Vagina (tissue), 2 donors: ENCODE measurements at places on chromosomes 4 and X.

GRCh38 chrX:109374262-109374960 lies 107.5 kb downstream of the GUCY2F start:
- no peak for DNase-seq

- DNase-seq, result no peak
These were observed 85.4 kb downstream of the PPEF1 start for GRCh38 chrX:18792828-18793227.

GRCh38 chrX:111013778-111014455 lies 82.1 kb upstream of the PAK3 start:
- DNase-seq, result no peak

DNA sequence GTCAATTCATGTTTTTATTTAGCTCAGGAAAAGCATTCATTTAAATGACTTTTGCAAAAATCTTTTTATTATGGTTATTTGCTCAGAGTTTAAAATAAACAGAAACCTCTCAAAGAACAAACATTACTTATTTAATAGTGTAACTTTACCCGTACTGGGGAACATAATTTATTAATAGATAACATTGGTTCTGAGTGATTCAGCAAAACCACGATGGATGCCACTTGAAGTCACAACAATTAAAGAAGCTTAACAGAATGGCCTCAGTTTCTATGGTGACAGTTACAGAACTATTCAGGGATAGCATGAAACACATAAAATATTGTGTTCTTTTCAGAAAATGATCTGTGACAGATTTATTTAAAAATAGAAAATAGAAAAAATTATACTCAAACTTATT lies 368.7 kb downstream of the CCSER1 start:
- no peak for DNase-seq

GRCh38 chr4:142016031-142016430 lies 379.6 kb downstream of the IL15 start:
- DNase-seq, result no peak

GRCh38 chrX:11724122-11725017 lies 33.7 kb upstream of the MSL3 start:
- DNase-seq, result no peak

DNA sequence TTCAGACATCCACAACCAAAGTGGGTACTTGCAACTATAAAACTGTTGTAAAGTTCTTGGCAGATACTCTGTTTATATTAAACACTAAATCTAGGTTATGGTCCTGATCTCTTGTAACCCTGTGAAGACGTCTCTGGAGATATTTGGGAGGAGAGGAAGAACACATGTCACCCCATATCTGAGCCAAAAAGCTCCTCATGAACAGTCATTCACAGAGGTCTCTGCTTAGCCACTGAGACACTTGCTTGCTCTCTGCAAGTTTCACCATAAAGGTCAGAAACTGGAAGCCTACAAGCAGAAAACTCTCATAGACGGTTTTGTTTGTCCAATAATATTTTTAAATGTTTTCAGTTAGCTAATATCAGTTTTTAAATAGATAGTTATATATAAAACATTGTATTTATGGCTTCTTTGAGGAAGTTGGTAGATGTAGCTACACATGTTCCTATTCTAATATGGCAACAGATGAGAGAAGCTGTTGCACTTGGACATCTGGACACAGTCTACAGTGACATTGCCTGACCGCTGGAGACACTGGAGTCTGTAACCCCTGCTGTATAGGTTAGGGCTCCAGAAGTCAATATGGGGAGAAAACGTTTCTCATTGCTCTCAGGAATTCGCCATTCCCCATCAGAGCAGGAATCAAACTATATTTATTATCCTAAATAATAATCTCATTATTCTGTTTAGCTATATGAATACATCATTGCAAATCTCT lies 73.6 kb downstream of the C4orf46 start:
- DNase-seq, result no peak

GRCh38 chr4:42048394-42048793 lies 58.1 kb downstream of the SLC30A9 start:
- DNase-seq, result no peak

- no peak for DNase-seq
These were observed 792 bp downstream of the PPID start for GRCh38 chr4:158722291-158722916.

- DNase-seq, result no peak
These were observed 666.2 kb downstream of the DMD start for GRCh38 chrX:32545101-32545500.

- no peak for DNase-seq
These were observed 109.1 kb downstream of the GPAT3 start for GRCh38 chr4:83644677-83645659.

GRCh38 chr4:40300371-40301162 lies 34.6 kb upstream of the CHRNA9 start:
- no peak for DNase-seq

GRCh38 chrX:70386235-70386634 lies 36.9 kb upstream of the GDPD2 start:
- DNase-seq, result no peak
